ENCODE measurements at places on chromosomes 16 and 17.

- no peak for DNase-seq
Measured at GRCh38 chr16:79757968-79758367, 157.4 kb upstream of the MAF start.

- no peak for DNase-seq
Measured at GRCh38 chr16:5541356-5541755, 443.8 kb upstream of the EEF2KMT start.

GRCh38 chr16:27665881-27666280 lies 115.9 kb downstream of the KATNIP start:
- DNase-seq: peak; percentile 51

GRCh38 chr16:88651276-88651988 lies 579 bp upstream of the CYBA start:
- no peak for DNase-seq

GRCh38 chr16:74732707-74733350 lies 32.2 kb upstream of the MLKL start:
- DNase-seq: no peak

GRCh38 chr17:33012522-33013033 lies 20.9 kb downstream of the SPACA3 start:
- peak; percentile 98 for DNase-seq

DNA sequence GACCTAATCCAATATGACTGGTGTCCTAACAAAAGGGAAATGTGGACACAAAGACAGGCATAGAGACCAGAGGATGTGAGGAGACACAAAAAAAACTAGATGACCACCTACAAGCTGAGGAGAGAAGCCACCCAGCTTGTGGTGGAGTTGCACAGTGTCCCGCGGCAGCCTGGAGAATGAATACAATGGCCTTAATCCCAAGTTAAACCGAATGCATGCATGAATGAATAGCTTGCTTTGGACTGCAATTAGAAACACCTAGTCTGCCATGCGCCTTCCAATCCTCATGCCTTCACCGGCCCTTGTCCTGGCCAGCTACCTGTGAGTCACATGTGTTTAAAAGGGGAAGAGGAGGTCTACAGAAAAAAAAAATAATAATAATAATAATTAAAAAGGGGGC lies 72.0 kb downstream of the CNGB1 start:
- no peak for DNase-seq

DNA sequence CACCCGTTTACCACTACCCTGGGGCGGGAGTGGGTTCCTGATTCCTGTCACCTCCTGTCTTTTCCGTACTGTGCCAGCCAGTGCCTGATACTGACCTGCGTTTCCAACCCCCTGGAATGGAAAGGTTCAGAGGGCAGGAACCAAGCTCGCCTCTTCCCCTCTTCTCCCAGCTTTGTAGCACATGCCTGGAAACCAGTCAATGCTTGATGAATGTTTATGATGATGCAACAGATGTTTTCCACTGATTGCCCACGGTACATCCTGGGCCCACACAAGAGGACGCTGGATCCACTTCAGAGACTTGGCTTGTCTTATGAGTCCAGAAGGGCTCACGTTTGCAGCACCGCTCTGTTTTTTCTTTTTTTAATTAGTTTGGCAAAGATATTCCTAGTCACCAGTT lies 262.0 kb downstream of the CPPED1 start:
- no peak for DNase-seq

GRCh38 chr16:85227084-85227945 lies 115.0 kb upstream of the CIBAR2 start:
- peak; percentile 33 for DNase-seq

DNA sequence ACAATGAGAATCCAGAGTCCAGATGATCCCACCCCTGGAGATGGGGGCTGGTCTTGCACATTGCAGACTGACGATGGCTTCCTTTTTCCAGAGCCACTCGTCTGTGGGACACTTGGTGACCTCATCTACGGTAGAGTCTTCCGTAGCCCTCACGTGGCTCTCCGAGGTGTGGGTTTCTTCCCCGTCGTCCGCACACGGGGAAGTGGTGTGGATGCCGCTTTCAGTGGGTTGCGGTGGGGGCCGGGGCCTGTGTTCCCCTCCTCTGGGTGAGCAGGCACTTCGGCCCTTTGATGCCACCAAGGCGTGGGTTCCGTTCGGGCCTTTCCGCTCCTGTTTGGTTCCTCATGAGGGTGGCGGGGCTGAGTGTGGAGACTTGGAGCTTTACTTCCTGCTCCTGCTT lies 21.4 kb downstream of the BAIAP2 start:
- DNase-seq: no peak

GRCh38 chr17:69057280-69057679 lies 3.4 kb downstream of the ABCA9 start:
- DNase-seq: no peak

DNA sequence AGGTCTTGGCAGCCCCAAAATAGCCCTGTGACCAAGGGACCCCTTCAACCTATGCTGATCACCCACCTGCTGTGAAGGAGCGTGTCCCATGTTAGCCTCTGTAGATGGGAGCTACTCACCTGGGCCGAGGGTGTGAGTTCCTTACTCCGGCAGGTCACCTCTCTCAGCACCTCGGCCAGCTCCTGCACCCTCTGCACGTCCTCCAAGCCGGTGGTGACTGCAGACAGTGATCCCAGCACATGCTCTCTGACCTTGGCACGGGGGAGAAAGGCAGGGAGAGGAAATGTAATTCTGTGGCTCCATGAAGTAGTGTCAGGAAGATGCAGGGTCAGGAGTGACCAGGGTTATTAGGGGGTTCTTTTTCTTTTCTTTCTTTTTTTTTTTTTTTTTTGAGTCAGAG lies 67.7 kb upstream of the BCO1 start:
- no peak for DNase-seq

GRCh38 chr17:19387921-19388521 lies 1.0 kb upstream of the MFAP4 start:
- peak; percentile 89 for DNase-seq

DNA sequence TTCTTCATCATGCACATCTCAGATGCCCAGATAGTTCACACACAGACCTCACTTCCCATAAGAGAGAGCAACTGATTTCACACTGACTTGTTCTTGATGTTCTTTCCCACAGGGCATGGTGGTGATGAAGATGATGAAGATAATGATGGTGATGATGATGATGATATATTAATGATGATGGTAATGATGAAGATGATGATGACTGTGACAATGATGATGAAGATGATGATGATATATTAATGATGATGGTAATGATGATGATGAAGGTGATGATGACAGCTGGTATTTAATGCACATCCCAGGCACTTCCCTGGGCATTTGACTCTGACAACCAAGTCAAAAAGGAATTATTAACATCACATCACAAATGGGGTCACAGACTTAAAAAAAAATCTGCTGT lies 225.2 kb downstream of the MAF start:
- no peak for DNase-seq

- DNase-seq: peak; percentile 80
Measured at GRCh38 chr17:78737332-78737731, 44.7 kb downstream of the CYTH1 start.

DNA sequence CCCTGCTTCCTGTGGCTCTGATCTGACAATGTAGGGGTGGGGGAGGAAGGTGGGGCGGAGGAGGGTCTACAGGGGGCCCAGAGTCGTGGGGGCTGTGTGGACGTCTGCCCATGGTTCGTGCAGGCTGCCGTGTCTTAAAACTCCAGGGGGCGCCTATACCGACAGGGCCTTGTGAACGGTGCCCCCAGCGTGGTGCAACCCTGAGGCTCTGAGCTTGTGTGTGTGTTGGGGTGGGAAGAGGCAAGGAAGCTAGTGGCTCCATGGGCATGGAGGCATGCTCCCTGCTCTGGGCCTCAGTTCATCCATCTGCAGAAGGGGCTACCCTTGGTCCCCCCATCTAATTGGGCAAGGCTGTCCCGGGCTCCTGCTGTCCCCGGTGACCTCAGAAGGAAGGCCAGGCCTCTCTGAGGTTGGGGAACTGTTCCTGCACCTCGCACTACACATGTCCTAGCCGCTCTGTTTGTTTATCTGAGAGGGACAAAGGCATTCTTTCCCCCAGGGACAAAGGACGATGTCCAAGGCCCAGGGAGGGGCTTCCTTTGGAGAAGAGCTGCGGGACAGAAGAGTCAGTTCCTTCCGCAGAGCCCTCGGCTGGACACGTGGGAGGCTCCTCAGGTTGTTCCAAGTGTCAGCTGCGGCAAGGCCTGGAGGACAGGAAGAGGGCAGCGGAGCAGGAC lies 13.5 kb downstream of the CA4 start:
- DNase-seq: no peak

DNA sequence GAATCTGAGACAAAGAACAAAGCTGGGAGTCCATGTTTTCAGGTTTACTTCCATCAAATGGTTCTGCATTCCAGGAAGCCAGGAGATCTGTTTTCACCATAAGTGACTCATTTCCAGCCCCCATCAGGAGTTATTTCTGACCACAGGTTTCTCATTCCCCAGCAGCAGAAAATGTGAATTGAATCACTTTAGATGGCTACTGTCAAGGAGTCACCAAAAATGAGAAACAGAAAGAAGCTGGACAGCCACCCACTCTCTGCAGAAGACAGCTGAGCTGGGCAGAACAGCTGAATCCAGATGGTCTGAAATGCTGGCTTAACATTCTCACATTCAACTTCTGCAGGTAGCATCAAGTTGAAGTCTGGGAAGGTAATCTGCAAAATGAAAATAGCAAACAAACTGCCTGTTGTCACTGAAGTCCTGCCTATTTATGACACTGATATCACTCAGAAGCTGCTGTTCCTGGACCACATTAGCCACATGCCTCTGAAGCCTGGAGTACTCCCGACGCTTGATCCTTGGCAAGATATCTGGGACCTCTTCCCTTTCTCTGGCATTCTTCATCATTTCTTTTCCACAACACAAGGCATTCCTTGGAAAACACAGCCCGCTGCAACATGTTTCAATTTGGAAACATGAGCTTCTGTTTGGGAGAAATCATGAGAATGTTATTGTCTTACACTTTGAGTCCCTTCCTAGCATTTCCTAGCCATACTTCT lies 15.3 kb downstream of the CCL11 start:
- peak; percentile 86 for DNase-seq

DNA sequence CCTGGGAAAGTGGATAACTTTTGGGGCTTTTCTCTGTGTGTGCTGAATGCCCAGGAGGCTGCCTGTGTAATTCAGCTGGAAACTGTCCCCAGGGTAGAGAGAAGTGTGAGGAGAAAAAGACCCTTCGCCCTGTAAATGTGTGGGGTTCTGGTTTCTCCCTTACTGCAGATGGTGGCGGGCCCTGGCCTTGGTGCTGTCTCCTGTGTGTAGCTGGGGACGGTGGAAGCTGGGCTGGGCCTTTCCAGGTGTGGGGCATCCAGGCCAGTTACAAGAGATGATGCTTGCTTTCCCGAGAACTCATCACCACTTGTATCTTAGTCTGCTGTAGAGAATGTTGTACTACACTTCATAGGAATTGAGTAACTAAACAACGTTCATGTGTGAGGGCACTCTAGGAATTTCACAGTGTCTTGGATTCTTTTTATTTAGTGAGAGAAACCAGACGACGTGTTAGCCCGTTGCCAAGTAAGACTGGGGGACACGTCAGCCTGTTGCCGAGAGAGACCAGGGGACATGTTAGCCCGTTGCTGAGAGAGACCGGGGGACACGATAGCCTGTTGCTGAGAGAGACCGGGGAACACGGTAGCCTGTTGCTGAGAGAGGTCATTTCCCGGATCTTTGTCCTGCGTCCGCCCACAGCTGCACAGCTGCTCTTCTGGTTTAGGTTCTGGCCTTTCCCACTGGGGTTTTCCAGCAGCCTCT lies 43.1 kb downstream of the TBCD start:
- peak; percentile 21 for DNase-seq

DNA sequence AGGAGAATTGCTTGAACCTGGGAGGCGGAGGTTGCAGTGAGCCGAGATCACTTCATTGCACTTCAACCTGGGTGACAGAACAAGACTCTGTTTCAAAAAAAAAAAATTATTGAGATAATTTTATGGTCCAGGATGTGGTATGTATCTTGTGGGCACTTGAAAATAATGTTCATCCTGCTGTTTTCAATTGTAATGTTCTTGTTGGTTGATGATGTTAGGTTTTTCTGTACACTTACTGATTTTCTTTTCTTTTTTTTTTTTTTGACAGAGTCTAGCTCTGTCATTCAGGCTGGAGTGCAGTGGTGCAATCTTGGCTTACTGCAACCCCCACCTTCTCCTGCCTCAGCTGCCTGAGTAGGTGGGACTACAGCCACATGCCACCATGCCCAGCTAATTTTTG lies 29.7 kb downstream of the TBX21 start:
- DNase-seq: no peak

GRCh38 chr17:49551221-49552069 lies 24.2 kb upstream of the NXPH3 start:
- DNase-seq: no peak

DNA sequence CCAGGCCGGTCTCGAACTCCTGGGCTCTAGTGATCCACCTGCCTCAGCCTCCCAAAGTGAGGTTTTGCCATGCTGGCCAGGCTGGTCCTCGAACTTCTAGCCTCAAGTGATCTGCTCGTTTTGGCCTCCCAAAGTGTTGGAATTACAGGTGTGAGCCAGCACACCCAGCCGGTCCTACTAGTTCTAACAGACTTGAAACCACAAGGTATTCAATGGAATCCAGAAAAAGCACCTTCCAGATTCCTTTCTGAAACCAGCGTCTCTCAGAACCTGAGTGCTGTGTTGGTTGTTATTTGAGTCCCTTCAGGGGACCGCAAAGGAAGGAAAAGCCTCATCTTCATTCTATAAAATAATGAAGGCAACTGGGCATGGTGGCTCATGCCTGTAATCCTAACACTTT lies 4.1 kb downstream of the KRABD2 start:
- DNase-seq: no peak

DNA sequence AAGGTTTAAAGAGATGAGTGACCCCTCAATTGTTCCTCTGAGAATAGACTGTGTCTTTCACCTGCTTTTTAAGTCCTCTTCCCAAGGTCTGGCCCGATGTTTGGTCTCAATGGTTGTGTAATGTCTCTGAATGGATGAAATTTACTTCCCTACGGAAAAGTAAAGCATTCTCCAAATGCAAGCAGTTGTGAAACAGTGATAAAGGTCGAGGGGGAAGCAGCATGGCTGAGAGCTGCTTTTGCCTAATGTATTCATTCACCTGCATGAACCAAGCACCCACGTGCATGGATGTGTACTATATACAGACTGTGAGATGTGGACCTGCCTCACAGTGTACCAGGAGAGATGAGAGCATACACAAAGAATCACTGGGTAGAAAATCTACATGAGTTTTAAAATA lies 11.4 kb downstream of the MRPS23 start:
- no peak for DNase-seq

DNA sequence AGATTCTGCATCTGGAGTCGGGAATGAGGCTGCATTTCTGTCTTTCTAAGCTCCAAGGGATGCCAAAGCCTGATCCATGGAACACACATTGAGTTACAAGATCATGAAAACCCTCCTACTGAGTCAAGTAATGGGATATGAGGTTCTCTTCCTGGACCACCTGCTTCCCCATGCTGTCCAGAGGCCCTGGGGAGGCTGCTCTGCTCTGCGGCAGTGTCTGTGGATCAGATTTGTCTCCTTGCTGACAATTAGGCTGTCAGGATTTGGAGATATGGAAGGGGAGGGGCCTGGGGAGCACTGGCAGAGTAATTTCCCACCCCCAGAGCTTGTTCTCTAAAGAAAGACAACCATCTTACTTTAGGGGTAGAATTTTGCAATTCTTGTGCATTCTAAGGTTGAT lies 33.0 kb downstream of the C16orf95 start:
- no peak for DNase-seq

- DNase-seq: no peak
Measured at GRCh38 chr16:57799600-57800199, 2.6 kb downstream of the KIFC3 start.
